ENCODE measurements at places on chromosomes 1 and 21. TPM values are rescaled to one million over a fixed set of nuclear protein-coding genes. Genes with fewer than 3 reads are reported as not detected.

DNA sequence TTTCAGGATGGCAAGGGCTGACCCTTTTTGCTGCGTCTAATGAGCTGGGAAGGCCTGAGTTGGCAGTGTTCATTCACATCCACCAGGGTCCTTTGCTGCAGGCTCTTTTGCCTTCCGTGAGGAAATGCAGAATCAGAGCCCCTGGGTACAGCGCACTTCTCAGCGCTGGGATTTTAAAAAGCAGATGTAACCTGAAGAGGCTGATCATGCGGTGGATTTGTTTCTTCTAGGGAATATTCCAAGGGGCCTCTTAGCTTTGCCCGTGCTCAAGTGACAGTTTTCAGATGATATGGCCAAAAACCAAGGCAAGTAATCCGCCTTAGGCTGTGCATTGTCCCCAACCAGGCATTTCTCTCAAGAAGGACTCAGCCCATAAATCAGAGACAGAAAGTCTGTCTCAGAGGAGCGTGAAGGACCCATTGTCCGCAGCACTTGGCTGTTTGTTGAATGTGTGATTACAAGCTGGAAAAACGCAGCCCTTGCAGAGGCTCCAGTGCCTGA, 237.6 kb downstream of the PTPRC start:
- no peak for DNase-seq

- no peak for DNase-seq
Measured at GRCh38 chr1:31414980-31415370, 2.0 kb downstream of the SERINC2 start.

GRCh38 chr1:121445679-121446078, 260.9 kb downstream of the SRGAP2C start:
- DNase-seq: no peak

DNA sequence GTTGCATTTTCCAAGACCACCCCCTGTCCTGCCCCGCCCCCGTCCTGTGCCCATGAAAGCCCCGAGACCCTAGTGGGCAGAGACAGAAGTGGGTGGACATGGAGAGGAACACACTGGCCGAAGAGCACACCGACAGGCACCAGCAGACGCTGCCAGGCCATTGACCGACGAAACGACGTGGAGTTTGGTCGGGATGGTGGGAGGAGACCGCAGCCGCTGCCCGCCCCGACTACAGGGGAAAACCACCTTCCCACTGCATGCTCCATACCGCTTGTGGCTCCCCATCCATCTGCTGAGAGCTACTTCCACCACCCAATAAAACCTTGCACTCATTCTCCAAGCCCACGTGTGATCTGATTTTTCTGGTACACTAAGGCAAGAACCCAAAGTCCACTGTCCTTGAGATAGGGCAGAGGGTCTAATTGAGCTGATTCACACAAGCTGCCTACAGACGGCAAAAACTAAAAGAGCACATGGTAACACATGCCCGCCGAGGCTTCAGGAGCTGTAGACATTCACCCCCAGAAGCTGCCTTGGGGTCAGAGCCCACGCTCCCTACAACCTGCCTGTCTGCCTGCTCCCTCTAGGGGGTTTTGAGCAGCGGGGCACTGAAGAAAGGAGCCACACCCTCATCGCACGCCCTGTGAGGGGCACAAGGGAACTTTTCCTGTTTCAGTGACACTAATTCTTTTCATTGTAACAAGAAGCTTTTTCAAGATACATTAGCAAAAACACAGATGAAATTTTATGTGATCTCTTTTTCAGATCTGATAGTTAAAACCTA, 81.2 kb upstream of the RAB3GAP2 start:
- no peak for DNase-seq

The HRNR gene
- not detected for total RNA-seq

The S100A7A gene
- total RNA-seq: not detected

The LRRC71 gene
- total RNA-seq: not detected

The CD5L gene
- total RNA-seq: 0.46 TPM
